LoVo (cell line): ENCODE measurements at places on chromosomes 4 and X.
A peak's percentile ranks its signal among the peaks of the same experiment; 100 is the strongest.

DNA sequence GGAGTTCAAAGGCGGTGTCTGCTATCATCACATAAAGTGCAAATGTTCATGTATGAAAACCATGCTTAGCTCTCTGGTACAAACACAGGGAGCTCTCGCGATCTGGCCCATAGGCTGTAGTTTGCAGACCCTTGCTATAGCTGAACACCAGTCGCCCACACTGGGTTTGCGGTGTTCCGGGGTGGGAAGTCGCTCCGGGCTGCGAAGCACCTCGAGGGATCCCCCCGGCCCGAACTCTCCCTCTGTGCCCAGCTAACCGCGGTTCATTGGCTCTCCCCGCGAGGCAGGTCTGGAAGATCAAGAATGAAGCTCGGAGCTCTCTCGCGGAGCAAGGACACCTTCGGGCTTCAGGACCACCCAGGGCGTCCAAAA, 341 bp upstream of the PRPS2 start:
- peak; percentile 11 for DNase-seq

DNA sequence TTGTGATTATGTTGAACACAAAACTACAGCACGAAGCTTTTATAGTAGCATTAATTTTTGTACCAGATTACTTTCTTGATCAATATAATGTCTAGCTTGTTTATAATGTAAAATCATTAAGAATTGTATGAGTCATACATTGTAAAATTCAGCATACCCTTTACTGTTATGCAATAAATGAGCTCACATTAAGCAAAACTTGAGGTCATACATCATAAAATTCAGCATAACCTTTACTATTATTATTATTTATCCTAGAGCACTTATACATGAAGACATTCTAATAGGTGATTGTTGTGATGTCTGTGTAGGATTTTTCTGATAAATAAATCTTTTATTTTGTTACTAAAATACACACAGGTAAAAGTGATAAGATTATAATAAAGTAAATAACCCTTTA, 49.4 kb downstream of the DTHD1 start:
- no peak for DNase-seq

- no peak for DNase-seq
These were observed 4.7 kb upstream of the FHL1 start for GRCh38 chrX:136142592-136142991.

- DNase-seq, result no peak
These were observed 3.4 kb downstream of the MAML3 start for GRCh38 chr4:140150636-140150885.

DNA sequence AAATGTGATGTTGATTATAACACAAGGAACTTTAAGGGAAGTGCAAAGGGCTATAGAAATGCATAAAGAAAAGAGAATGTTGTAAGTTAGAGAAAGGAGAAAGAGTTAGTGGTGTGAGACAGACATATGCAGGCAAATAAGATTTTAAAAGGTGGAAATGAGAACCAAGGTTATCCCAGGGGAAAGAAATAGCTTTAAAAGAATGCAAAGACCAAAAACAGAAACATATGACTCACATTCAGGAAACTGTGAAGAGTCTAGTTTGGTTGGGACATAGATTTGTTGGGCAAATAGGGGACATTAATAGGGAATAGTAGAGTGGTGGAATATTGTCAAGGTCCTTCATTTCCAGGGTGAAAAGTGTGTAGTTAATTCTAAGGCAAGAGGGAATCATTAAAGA, 52.4 kb downstream of the MAPK10 start:
- DNase-seq, result no peak

DNA sequence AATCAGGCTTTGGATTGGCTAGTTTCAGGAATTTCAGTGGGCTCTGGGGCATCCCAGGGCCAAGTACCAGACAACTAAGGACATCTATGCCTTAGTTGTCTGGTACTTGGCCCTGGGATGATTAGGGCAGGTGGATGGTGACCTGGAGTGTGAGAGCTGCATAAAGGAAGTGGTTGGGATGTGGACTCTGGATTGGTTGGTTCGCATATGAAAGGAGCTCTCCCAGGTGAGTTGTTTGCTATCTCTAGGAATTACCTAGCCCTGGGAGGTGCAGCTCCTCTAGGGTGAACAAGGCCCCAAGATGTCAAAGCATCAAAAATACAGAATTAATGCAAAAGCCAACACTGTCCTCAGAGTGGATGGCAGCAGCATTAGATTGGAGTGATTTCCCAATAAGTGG, 109.6 kb downstream of the NHS start:
- DNase-seq, result no peak

- DNase-seq, result no peak
These were observed 36.3 kb downstream of the RLIM start for GRCh38 chrX:74578137-74578536.

DNA sequence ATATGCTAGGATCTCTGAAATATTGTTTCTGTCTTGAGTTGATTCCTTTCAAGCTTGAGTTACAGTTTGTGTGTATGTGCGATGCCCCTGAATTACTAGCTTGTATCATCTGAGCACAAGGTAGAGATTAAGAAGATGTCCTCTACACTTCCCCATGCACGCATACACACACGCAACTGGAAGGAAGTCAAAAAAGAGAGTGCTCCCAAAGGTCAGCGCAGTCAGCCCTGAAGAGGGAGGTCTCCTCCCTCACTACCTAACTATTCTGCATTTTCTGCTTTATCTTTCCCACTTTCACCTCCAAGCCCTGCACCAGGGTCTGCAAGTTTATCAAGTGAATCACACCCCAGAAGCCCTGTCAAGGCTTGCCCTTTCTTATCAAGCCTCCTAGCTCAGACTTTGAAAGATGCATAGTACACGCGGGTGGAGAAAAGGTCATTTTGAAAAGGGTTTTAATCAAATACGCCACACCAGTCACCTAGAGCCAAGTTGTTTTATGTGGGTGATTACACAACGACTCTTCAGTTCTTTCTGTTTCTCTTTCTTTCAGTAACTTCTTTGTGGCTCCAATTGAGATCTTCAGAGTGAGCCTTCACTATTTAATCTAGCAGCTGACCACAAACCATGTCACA, 127.7 kb downstream of the ASB9 start:
- DNase-seq, result peak; percentile 16

- no peak for DNase-seq
These were observed 45.7 kb downstream of the MID1 start for GRCh38 chrX:10574663-10575062.

DNA sequence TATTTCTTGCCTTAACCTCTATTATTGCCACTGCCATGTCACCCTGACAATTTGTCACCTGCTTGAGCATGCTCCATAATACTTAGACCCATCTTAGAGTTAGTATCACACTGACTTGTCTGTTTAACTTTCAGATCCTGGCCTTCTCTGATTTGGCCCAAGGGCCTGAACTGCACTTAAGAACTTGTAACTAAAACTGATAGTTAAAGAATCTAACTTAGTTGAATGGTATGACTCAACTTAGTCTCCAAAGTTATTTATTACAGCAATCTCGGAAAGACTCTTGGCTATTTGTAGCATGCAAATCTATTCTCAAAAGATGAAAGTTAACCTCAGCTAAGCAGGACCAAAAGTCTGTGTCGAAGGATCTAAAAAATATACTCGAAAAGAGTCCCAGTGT, 72.3 kb downstream of the IGSF1 start:
- DNase-seq, result no peak

DNA sequence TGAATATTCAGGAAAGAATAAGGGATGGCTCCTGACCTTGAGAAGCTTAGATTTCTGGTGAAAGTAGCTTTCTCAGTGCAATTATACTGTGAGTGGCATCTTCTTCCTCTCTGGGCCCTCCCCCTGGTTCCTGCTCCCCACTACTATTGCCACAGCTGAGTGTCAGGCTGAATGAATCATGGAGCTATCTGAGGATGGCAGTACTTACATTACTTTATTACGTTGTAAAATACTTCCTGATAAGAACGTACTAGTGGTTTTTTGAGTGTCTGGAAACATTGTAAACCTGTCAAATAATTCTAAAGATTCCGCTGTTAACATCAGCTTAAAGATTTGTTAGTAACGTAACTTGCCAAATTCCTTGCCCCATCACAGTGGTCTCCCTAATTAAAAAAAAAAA, 36.2 kb downstream of the ARHGAP10 start:
- peak; percentile 57 for DNase-seq

DNA sequence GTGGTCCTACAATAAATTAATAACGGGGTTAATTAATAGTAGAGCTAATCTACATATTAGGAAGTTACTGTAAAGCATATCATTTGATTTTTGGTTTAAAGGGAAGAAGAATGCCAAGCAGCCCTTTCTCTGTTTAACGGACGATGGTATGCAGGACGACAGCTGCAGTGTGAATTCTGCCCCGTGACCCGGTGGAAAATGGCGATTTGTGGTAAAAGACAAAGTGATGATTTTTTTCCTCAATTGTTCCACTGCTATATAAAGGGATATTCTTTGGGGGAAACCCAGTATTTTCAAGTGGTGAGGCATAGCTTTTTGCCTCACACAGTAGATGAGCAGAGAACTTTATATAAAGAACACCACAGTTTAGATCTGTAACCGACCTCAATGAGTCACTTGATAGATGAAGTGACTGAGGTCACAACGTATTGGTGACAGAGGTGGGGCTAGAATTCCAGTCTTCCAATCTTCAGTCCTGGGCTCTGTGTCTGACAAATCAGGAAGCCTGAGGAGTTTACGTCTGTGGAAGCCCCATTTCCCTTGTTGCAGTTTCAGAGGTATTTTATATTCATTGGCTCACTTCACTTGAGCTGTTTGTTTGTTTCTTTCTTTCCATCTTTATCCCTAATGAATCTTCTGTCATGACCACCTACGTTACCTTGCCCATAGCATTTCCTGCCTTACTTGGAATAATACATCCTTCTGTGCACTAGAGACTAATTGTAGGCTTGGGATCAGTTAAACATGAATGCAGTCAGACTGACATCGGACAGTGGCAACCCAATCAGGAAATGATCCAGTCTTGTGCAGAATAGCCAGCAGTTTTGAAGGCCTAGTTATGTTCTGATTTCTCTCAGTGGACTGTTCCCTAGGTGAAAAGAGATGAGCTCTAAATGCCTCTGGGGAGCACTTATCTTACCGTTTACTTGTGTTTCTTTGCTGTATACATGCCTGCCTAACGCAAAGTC, 30.1 kb downstream of the ZRSR2 start:
- DNase-seq, result no peak

DNA sequence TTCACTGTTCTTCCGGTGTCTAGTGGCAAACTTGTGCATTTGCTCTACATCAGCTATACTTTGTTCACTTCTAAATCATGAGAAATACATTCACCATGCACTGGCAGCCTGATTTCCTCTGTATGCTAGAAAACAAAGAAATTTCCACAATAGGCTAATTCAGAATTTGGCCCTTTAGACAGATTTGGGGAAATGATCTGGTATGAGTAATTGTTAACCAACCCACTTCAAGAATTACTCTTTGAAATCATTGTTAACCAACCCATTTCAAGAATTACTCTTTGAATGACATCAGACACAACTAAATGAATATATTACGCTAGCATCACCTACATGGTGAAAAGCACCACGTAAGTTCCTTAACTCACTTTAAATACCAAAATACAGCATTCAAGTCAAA, 14.6 kb downstream of the APBB2 start:
- DNase-seq, result no peak

DNA sequence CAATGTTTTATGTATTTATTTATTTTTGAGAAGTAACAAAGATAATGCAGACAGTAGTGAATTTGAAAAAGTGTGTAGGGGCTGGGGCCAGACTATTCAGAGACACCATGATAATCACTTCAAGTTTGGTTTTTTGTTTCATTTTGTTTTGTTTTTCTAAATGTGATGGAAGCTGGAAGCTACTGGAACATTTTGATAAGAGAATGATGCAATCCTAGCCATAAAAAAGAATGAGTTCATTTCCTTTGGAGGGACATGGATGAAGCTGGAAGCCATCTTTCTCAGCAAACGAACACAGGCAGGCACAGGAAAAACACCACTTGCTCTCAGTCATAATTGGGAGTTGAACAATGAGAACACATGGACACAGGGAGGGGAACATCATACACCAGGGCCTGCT, 706.6 kb upstream of the EPHA5 start:
- DNase-seq, result no peak

- DNase-seq, result no peak
These were observed 184.9 kb upstream of the PCDH7 start for GRCh38 chr4:30535255-30535654.

GRCh38 chrX:38205039-38205438, 15.6 kb downstream of the SRPX start:
- DNase-seq, result no peak

GRCh38 chr4:159006202-159006601, 96.7 kb upstream of the RAPGEF2 start:
- DNase-seq, result peak; percentile 92

GRCh38 chrX:42772874-42773273, 5.1 kb downstream of the PPP1R2C start:
- no peak for DNase-seq

DNA sequence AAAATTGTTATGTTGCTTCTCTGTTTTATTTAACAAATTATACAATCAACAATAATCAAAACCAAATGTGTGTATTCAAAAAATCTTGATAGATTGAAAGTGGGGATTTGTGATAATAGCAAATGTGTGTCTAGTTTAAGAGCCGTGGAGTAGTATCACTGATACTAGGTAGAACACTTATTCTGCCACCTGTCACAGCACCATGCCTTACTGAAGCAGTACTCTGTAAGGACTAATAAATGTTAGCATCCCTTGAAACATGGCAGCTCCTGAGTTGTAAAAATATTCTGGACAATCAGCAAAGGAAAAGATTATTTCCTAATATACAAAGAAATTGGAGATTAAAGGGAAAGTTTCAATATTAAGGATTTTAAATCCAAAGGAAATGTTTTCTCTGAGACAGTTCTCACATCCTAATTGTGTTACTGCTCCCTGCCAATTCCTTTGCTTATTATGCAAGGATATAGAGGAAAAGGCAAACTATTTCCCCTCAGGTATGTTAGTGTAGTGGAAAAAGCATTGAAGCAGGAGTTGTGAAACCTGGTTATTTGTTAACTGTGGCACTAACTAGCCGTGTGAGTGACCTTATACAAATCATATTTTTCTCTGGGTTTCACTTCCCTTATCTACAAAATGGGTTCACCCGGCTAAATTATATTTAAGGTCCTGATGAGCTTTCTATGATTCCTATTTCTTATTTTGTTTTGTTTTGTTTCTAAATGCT, 303.1 kb downstream of the ARHGAP24 start:
- no peak for DNase-seq

DNA sequence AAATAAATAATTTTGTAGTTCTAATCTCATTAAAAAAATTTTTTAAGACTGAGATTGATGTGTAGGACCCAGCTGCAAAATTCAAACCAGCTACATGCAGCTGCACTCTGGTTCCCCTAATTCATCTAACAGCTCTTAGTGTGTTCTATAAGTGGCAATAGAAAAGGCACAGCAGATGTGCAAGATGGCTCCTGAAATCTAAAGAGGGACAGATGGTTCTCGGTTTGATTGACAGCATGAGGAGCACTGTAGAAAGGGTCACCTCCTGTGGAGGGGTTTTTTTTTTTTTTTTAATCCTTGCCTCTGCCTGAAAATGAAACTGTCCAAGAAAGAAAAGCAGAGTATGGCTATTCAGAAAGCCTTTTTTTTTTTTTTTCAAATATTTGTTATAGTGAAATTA, 16.9 kb upstream of the OCIAD1 start:
- no peak for DNase-seq

DNA sequence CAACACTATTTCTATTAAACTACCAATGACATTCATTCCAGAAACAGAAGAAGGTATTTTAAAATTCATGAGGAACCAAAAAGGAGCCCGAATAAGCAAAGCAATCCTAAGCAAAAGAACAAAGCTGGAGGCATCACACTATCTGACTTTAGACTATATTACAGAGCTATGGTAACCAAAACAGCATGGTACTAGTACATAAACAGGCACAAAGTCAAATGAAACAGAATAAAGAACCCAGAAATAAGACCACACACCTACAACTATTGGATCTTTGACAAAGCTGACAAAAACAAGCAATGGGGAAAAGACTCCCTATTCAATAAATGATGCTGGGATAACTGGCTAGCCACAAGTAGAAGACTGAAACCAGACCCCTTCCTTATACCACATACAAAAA, 122.3 kb downstream of the ITIH6 start:
- no peak for DNase-seq
